IMR-90 (cell line): ENCODE measurements at places on chromosomes 16 and 17.

GRCh38 chr17:4522661-4523060 is 24.0 kb downstream of the SPNS2 start:
- DNase-seq = no peak

DNA sequence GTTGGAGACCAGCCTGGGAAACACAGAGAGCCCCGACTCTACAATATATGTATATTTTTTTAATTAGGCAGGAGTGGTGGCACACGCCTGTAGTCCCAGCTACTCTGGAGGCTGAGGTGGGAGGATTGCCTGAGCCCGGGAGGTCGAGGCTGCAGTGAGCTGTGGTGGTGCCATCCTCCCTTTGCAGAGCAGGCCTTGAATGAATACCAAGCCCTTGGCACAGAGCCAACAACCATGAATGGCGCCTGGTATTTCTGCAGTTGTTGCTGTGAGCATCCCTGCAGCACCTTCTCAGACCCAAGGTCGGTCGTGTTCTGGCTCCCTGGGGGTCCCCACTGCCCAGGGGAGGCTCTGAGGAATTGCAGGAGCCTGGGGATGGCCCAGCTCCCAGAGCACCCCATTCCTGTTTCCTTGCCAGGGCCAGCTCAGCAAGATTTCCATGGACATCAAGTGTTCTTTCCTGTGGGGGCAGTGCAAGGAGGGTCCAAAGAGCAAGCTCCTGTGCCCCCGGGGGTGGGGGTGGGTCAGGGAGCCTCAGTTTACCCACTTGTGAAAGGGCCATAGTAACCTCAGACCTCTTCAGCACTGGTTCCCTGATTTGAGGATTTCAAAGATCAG is 25.6 kb upstream of the RMI2 start:
- DNase-seq = no peak

DNA sequence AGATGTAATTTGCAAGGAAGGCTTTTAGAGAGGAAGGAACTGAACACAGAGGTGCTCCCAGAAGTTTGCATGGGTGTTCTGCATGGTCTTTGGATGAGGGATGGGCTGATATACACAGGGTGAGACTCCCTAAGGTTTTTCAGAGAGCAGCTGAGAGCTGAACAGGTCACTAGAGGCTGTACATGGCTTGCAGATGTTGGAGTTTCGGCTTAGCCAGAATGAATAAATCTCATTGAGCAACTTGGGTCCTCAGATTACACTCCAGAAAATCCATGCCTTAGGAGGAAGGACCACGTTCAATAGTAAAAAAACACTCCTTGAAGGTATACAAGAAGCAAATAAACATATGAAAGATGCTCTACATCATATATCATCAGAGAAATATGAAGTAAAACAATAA is 7.5 kb upstream of the ITGB3 start:
- peak; percentile 25 for DNase-seq

GRCh38 chr17:61249649-61250299 is 149.9 kb upstream of the TBX2 start:
- DNase-seq = no peak

GRCh38 chr17:49565948-49566491 is 9.7 kb upstream of the NXPH3 start:
- DNase-seq = no peak

- peak; percentile 64 for DNase-seq
Observed at GRCh38 chr17:42937712-42938596, 26.3 kb downstream of the AARSD1 start.

DNA sequence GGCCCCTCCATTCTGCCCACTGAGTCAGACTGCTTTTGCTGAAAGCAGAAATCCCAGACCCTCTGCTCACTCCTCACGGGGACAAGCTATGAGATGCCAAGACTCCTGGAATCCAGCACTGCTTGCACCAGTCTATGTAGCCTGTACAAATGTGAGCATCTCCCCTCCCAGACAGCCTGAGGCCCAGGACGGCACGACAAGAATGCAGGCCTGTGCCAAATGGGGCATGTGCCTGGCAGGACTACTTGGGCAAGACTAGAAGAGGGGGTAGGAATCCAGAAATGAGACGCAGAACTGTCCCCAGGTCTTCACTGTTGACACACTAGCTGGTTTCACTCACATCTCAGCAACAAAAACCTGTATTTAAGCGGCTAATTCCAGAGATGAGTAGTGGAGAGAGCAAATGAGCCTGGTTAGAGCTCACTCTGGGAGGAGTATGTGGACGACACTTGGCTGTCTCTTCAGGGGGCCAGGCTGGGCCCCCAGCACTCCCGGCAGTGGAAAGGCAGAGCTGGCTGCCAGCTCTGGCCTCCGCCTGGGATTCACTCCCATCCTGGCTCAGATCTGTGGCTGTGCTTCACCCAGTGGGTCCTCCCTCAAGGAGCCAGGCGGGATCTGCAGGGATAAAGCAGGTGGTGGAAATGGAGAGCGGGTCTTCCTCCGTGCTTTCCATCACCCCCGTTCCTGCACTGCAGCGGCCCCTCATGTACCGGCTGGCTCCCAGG is 2.9 kb upstream of the MYO1C start:
- DNase-seq = no peak

DNA sequence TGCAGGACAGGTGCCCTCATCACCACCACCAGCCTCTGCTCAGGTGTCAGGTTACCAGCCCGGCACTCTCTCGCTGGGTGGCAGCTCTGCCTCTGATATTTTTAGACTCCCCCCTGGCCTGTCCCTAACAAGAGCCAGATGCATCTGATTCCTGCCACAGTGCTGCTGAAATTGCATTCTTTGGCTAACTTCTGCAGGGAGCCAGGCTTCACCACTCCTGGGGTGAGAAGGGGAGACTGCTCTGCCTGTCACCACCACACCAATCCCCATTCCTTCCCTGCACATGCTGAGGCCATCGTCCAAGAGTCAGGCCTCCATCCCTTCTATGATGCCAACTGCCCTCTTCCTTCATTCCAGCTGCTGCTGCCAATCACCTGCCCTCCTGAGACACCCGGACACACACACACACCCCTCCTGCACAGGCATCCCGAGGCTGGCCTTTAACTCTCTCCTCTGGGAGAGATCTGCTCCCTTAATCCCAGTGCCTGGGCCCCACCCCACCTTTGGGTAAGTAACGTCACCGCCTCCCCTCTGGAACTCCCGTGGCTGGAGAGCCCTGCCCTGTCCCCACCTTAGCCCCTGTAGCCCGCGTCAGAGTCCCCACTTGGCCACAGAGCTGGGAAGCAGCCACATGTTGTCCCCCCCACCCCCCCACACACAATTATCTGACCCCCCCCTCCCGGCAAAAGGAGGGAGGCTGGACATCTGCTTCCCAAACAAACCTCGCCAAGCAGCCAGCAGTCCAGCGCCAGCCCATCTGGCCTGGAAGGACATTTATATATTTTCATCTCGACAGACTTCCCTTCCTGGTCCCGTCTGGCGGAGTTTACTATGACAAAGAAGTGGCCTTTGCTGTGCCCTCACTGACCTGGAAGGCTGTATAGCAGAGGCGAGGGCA is 2.8 kb downstream of the EMP2 start:
- no peak for DNase-seq

- DNase-seq = no peak
Observed at GRCh38 chr17:67427424-67427823, 50.3 kb downstream of the PITPNC1 start.

DNA sequence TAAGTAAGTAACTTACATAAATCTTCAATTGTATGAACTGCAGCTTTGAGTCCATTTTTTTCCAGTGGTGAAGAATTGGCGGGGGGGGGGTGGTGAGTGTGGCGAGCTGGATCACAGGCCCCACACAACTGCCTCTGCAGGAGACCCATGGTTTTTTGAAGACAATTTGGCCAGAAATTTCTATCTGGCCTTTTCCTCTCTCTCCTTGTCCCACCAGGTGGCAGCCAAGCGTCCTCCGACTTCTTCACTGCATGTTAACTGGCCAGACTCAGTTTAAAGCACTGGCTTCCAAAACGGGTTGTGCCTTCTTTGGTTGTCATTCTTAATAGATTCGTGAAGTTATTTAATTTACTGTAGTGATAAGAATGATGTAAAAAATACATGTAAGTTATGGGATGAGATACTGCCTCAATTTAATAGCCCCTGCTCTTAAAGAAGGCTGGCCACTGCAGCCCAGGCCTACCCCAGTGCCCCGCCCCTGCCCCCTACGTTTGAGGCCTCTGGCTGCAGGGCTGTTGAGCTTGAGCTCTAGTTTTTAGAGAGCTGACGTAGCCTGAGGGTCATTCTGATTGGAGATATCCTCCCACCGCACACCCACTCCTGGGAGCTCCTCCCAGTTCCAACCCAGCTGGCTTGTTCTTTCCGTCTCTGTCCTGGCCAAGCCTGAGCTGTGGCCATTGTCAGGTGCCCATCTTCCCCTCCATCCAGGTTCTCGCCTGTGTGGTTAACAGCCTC is 36.4 kb downstream of the AKAP1 start:
- DNase-seq = peak; percentile 36

- DNase-seq = no peak
Observed at GRCh38 chr17:35297666-35298065, 54.8 kb downstream of the SLFN5 start.

- no peak for DNase-seq
Observed at GRCh38 chr17:43900858-43901754, 6.2 kb downstream of the MPP2 start.

DNA sequence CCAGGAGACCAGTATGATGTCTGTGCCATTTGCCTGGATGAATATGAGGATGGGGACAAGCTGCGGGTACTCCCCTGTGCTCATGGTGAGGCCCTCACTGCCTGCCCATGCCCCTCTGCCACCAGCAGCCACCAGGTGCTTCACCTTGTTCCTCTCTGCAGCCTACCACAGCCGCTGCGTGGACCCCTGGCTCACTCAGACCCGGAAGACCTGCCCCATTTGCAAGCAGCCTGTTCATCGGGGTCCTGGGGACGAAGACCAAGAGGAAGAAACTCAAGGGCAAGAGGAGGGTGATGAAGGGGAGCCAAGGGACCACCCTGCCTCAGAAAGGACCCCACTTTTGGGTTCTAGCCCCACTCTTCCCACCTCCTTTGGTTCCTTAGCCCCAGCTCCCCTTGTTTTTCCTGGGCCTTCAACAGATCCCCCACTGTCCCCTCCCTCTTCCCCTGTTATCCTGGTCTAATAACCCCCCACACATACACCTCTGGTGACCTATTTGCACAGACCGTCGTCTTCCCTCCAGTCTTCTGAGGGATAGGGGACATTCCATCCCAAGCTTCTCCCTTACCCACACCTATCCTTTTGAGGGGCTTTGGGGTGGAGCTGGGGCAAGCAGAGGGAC is 3.7 kb downstream of the PFN1 start:
- DNase-seq = no peak

- DNase-seq = no peak
Observed at GRCh38 chr17:61532826-61533225, 58.2 kb downstream of the NACA2 start.

GRCh38 chr16:68113765-68114240 is 28.6 kb downstream of the NFATC3 start:
- no peak for DNase-seq
